ENCODE measurements at places on chromosomes 12 and 14.
A peak's percentile ranks its signal among the peaks of the same experiment; 100 is the strongest.

DNA sequence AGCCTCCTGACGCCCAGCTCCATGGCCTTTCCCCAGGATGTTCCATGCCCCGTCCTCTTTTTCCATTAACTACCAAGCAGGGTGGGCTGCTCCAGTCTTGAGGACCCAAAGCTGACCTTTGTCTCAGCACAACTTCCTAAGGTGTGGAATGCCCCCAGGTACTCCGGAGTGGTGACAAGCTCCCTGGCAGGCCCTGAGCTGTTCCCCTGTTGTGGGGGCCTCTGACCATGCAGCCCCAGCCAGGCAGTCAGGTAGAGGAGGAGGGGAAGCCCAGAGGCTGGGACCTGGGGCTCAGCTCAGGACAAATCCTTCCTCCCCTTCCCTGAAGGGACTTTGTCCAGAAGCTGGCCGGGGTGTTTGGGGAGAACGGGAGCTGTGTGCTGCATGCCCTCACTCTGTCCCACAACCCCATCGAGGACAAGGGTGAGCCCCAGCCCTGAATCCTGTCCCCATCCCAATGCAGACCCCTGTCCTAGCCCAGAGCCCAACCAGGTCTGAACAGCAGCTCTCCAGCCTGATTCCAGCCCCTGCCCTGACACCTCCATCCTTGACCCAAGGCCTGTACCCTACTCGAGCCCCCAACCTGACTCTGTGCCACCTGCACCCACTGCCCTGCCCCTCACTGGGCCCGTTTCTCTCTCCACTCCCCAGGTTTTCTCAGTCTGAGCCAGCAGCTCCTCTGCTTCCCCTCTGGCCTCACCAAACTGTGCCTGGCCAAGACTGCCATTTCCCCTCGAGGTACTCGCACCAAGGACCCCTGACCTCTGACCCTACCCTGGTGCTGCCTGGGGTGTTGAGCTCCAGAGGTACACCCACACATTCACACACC, 4.4 kb downstream of the CARMIL3 start:
- DNase-seq = no peak

DNA sequence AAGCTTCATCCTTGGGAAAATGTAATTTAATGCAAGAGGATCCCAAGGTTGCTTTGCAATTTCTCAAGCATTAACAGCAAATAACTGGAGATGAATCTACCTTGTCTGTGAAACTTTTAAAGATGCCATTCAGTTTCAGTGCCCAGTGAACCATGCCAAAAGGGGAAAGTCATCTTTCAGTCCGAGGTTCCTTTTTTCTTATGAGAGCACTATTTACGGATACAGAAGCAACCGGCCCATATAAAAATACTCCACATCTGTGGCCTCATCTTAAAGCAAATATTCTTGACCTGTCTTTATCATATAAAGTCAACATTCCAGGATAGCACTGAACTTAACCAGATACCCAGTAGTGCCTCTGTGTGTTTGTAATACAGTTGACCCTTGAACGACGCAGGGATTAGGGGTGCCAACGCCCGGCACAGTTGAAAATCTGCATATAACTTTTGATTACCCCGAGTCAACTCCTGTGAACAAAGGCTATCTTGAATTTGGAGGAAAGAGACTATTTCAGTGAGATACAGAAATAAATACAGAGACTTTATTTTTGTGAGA, 209.4 kb downstream of the PCNX1 start:
- no peak for DNase-seq

GRCh38 chr14:104795781-104796686, 486 bp upstream of the AKT1 start:
- peak; percentile 51 for DNase-seq

GRCh38 chr14:76975051-76975450, 53.5 kb downstream of the IRF2BPL start:
- DNase-seq = no peak
